ENCODE measurements at places on chromosomes 2 and 18.

DNA sequence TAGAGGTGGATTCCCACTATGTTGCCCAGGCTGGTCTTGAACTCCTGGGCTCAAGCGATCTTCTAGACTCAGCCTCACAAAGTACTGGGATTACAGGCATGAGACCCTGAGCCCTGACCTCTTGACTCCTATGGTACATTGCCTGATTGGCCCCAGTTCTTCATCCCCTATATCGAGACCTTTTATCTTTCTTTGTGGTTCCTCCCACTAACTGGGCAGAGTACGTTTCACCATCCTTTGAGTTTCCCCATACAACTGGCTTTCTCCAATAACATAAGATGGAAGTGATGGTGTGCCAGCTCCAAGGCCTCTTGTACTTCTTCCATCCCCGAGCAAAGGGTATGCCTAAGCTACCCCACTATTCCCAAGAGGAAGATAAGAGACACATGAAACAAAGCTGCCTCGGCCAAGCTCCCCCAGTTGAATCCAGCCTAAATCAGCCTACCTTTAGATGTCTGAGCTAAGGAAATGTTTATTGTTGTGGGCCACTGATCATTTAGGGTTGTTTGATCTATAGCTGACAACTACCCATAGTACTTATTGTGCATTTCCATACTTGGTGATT, 8.3 kb upstream of the TMEM247 start:
- no peak for DNase-seq

GRCh38 chr2:63093502-63093901, 42.9 kb downstream of the OTX1 start:
- no peak for DNase-seq

- DNase-seq: peak; percentile 21
Observed at GRCh38 chr2:229775614-229776313, 61.4 kb upstream of the DNER start.

GRCh38 chr18:34787931-34788532, 77.9 kb downstream of the DTNA start:
- peak; percentile 62 for DNase-seq

DNA sequence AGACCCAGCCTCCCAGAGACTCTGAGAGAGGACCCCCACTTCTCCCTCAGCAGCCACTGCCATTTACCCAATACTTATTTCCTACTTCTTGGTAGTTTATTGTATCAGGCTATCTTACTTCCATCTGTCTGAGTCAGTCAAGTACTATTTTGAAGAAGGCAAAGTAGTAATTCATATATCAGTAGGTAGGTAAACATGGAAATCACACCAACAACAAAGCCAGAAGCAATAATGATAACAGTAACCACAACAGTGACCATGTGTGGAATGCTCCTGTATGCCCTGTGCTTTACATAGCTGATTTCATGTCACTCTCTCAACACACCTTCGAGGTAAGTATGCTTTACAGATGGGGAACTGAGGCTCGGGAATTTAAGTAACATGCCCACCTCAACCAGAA, 173.0 kb downstream of the BCL11A start:
- DNase-seq: no peak

GRCh38 chr2:119645173-119645855, 33.7 kb upstream of the TMEM177 start:
- DNase-seq: no peak

GRCh38 chr2:137659616-137660015, 304.7 kb upstream of the HNMT start:
- DNase-seq: no peak

GRCh38 chr2:136151021-136151971, 33.3 kb upstream of the CXCR4 start:
- no peak for DNase-seq

Measured in mesenchymal stem cell (in vitro differentiated cells and primary cell).